ENCODE measurements at places on chromosomes 2 and 18. TPM values are rescaled to one million over a fixed set of nuclear protein-coding genes. Genes with fewer than 3 reads are reported as not detected.
A peak's percentile ranks its signal among the peaks of the same experiment; 100 is the strongest.

Gene LHCGR
- not detected for total RNA-seq

Gene ARMC9
- total RNA-seq, result 2.0 TPM

DNA sequence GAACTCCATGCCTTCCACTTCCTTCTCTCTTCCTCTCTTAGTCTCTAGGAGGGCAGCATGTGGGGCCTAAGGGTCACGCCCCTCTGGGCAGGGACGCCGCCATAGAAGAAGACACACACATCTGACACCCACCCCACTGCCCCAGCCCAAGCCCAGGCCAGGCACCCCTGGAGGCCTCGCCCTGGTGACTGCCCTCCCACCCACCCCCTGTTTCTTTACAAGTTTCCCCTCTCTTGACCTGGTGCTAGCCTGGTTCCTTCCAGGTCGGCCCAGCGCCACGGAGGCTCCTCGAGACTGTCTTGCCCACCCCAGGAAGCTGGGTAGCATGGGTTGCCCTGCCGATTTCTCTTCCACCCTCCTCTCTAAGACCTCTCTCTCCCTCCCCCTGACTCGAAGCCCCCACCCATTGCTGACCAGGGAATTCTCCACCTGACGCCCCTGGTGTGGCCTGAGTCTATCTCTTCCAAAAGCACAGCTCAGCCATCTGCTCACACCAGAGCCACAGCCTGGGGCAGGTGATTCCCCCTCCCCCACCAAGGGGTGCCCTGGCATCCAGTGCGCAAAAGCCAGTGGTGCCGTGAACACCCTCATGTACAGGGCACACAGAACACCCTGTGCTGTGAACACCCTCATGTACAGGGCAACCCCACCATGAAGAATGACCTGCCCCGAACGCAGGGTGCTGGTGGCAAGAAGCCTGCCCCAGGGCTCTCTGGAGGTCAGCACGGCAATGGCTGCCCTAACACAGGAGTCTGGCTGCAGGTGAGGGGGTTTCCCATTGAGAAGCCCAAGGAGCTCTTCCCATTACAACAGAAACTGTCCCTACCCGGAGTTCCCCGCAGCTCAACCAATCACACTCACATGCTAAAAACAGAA is 13.5 kb upstream of the SALL3 start:
- H3K36me3 ChIP-seq, result no peaks in the 10 kb centered on the region
- H3K4me3 ChIP-seq, result no peak overlapping the region
- no peaks in the 10 kb centered on the region for H3K4me1 ChIP-seq
- no peak for DNase-seq

- H3K36me3 ChIP-seq, result no peaks in the 10 kb centered on the region
- H3K4me3 ChIP-seq, result no peak overlapping the region
- peaks cover 4% of the 10 kb centered on the region for H3K4me1 ChIP-seq
- no peak overlapping the region for H3K27ac ChIP-seq
- no peaks in the 10 kb centered on the region for H3K27me3 ChIP-seq
Measured at GRCh38 chr18:45761512-45762114, 37.6 kb downstream of the SLC14A1 start.

DNA sequence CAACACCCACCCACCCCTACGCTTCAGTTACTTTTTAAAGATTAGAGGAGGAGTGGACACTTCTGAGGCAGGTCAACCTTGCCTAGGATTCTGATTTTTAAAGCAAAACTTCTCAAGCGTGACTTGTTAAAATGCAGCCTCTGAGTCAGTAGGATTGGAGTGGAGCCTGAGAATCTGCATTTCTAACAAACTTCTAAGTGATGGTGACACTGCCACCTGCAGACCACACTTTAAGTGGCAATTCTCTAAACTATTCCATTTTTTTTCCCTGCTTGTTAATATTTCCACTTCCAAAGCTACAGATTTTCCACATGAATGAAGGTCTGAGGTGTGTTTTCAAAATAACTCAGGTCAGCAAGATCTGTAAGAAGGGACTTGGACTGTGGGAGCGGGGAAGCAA is 171.1 kb upstream of the CCDC150 start:
- no peaks in the 10 kb centered on the region for H3K27me3 ChIP-seq
- H3K36me3 ChIP-seq, result no peaks in the 10 kb centered on the region
- no peak for DNase-seq
- H3K4me3 ChIP-seq, result no peak overlapping the region
- H3K4me1 ChIP-seq, result no peaks in the 10 kb centered on the region

DNA sequence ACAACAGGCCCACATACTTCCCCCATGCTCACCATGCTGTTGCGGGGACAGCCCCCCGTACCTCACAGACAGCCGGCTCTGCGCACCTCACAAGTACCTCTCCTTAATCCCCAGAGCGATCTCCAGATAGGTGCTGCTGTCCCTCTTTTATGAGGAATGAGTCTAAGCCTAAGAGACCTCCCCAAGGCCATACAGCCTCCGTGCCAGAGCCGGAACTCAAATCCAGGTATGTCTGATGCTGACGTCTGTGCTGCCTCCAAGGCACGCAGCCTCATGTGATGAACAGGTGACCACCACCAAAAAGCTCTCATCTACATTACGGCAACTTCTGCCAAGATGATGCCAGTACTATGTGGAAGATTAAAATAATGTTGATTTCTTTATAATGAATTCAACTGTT is 85.2 kb downstream of the EIPR1 start:
- no peaks in the 10 kb centered on the region for H3K4me1 ChIP-seq
- no peaks in the 10 kb centered on the region for H3K27me3 ChIP-seq
- no peak overlapping the region for H3K4me3 ChIP-seq
- DNase-seq, result no peak
- no peaks in the 10 kb centered on the region for H3K36me3 ChIP-seq
- no peak overlapping the region for H3K27ac ChIP-seq

- H3K27me3 ChIP-seq, result no peaks in the 10 kb centered on the region
- no peak for DNase-seq
- peaks cover 90% of the 10 kb centered on the region for H3K4me1 ChIP-seq
- H3K36me3 ChIP-seq, result no peaks in the 10 kb centered on the region
- no peak overlapping the region for H3K4me3 ChIP-seq
- peak overlapping the region; percentile 65 for H3K27ac ChIP-seq
Measured at GRCh38 chr18:48930926-48931325, 19.8 kb downstream of the SMAD7 start.
